D341Med (cell line): ENCODE measurements at places on chromosomes 7 and 10.

DNA sequence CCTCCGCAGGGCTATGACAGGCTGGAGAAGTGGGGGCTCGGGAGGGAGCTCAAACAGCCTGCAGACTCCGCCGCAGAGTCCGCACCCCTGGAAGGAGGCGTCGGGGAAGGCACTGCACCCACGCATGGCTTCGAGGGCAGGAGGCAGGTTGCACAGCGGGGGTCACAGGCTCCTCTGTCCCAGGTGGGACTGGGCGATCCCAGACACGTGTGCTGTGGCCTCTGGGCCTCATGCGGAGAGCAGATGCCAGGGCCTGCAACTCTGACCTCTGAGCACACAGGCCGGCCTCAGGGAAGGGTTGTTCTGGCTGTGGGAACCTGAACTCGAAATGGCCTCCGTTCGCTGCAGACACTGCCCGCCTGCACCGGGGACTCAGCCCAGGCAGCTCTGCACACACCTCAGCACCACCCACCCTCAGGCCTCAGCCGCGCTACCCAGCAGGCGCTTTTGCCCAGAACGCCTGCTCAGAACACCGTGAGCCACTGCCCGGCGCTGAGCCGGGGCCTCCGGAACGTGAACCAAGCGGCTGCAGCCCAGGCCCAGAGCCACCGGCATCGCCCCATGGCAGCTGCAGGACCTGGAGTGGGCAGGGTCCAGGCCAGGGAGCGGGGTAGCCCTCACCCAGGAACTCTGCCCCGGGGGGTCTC is 71.8 kb upstream of the ADGRA1 start:
- no peak for DNase-seq

- no peak for DNase-seq
Measured at GRCh38 chr7:106219170-106219569, 65.6 kb downstream of the NAMPT start.

- no peak for DNase-seq
Measured at GRCh38 chr7:15130666-15131541, 228.4 kb upstream of the DGKB start.

DNA sequence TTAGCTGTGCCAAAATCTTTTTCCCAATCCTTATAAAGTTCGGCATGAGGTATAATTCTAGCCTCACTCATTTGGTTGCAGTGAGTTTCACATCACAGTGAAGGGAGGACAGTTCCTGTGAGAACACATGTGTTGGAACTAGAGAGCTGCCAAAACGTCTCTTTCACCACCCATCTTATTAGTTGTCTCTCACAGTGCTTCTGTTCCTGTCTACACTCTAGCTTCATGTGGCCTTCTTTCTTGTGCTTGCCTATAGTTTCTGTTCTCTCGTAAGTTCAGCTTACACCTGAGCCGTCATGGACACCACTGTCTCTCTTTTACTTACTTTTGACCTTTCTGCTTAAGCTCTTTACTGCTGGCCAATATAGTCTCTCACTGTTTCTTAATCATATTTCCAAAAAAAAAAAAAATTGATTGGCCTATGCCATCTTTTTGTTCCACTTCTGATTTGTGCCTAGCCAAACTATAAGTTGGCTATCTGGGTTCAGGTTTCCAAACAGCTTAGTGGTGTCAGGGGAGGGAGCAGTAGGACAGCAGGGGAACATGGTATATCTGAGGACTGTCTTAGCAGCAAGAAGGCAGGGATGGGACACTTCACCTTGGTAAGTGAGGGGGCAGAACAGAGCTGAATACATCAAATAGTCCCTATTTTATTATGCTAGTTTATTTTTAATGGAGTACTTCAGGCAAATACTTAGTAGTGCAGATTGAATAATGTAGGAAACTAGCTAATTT is 38.0 kb downstream of the ZNRF2 start:
- no peak for DNase-seq

GRCh38 chr10:13842117-13842516 is 255.4 kb downstream of the PRPF18 start:
- no peak for DNase-seq

DNA sequence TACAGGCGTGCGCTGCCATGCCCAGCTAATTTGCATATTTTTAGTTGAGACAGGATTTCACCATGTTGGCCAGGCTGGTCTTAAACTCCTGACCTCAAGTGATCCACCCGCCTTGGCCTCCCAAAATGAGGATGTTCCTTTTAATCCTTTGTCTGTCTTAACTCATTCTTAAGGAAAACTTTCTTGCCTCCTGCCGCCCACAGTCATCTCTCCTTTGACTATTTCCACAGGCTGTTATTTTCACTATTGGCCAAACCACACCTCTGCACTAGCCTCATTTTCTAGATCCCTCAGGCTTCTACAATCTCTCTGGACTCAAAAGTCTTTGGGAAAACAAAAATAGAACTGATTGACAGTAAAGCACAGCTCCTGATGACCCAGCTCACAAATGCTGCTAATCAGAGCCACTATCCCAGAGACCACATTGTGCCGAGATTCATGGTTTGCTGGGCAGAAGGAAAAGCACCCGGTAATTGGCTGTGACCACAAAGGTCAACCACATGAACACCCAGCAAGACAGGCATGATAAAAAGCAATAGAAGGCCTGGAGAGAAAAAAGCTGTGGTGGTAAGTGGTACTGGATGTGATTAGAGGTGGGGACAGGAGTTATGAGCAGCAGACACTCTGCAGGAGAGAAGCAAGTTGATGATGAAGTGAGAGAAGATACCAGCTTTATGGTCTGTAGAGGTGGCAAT is 44.1 kb upstream of the ZNRF2 start:
- no peak for DNase-seq

- DNase-seq: no peak
Measured at GRCh38 chr10:13392701-13393100, 44.6 kb upstream of the SEPHS1 start.

GRCh38 chr7:122136639-122137245 is 7.3 kb downstream of the AASS start:
- DNase-seq: no peak

GRCh38 chr7:79451580-79451979 is 1.9 kb downstream of the MAGI2 start:
- no peak for DNase-seq

- DNase-seq: no peak
Measured at GRCh38 chr10:68628576-68629127, 68.5 kb downstream of the TET1 start.

GRCh38 chr10:6737080-6737641 is 157.1 kb upstream of the PRKCQ start:
- no peak for DNase-seq

GRCh38 chr7:140176122-140176701 is 571 bp downstream of the KDM7A start:
- DNase-seq: peak; percentile 64

- DNase-seq: no peak
Measured at GRCh38 chr10:129410688-129411392, 56.2 kb upstream of the MGMT start.
